Activated T-helper 2 cell treated with anti-CD3 and anti-CD28 coated beads, Interferon-gamma antibody, Interleukin-2, Interleukin-4, amounts not matched to agents 10 μg/mL and 5 μg/mL and 100 μg/mL, durations not matched to agents 14 hours and 24 hours and 36 hours (primary cell): ENCODE measurements at places on chromosomes 12 and 14.

DNA sequence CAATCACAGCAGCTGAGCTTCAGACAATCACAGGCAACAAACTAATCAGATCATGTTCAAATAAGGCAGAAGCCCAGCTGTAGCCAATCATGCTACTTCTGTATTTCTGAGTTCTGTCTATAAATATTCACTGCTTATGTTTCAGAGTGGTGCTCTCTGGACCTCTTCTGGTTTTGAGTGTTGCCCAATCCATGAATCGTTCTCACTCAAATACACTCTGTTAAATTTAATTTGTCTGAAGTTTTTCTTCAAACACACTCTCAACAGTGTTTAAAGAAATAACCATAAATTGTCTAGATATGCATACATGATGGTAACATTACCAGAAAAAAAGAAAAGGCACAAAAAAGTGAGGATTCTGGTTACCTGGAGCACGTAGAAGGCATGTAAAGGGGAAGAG, 77.9 kb upstream of the BBS10 start:
- DNase-seq = no peak

DNA sequence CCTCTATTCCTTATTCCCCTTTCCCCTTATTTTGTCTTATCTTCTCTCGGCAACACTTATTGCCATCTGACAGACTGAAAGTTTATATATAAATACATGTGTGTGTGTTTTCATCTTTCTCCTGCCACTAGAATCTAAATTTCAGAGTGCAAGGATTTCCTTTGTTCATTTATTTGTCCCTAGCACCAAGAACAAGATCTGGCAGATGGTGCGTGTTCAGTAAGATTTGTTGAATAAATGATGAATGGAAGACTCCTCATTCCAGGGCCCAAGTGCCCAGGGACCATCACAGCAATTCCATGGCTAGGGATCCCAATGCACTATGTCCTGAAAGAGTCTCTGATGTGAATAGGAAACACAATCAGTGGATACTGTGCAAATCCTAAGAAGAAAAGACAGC, 97.9 kb upstream of the EEA1 start:
- DNase-seq = no peak

GRCh38 chr14:24673059-24673458, 39.1 kb upstream of the GZMB start:
- no peak for DNase-seq

DNA sequence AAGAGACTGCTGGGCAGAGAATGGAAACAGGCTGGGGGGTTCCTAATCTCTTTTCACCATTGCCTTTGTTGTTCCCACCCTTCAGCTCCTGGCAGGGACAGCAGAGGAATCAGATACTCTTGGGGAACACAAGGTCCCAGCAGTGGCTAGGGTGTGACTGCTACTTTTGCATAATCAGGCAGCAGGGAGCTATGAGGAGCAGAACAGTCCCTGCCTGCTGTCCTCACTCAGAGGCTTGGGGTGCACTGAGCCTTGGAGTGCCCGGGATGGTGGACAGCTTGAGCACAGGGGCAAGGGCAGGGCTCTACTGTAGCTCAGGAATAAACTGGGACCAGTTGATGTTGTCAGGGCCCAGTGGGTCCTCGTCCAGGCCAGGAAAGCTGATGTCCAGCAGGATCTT, 1.5 kb upstream of the TEX52 start:
- no peak for DNase-seq

DNA sequence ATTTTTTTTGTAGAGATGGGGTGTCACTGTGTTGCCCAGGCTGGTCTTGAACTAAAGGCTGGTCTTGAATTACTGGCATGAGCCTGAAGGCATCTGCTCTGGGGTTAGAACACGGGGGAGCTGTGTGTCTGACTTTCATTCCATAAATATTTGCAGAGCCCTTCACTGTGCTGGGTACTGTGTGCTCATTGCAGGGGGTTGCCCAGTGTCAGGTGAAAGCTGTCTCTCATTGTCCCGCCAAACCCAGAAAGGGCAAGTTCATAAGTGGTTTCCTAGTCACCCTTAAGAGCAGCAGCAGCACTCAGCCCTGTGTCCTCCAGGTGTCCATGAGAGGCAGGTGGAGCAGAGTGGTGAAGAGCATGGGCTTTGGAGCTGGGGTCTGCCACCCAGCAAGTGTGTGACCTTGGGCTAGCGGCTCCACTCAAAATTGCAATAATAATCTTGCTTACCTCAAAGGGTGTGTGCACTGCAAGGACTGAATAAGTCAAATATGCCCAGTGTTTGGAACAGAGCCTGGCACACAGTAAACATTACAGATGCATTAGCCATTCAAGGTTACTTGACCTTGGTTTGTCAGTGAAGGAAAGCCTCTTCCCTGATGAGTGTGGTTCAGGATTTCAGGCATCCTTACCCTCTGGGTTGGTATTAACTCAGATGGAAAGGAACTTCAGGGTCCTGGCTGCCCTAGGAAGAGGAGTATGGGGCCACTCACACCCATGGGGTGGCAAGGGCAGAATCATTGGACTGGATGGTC, 4.4 kb upstream of the SMIM41 start:
- no peak for DNase-seq

DNA sequence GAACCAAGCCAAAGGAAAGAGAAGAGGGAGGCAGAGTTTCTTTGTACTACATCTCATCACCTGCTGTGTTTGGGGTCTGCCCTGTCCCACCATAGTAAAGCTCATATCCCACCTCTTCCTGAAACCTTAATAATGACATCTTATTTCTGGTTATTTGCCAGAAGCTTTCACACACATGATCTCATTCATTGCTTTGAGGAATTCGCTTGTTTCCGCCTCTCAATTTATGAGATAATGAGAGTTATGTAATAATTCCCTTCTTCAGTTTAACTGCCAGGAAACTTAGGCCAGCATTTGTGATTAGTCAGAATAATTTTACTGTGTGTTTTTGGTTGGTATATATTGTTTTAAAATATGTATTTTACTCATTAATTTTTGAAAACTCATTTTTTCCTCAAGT, 205.2 kb downstream of the CACNA1C start:
- DNase-seq = no peak

DNA sequence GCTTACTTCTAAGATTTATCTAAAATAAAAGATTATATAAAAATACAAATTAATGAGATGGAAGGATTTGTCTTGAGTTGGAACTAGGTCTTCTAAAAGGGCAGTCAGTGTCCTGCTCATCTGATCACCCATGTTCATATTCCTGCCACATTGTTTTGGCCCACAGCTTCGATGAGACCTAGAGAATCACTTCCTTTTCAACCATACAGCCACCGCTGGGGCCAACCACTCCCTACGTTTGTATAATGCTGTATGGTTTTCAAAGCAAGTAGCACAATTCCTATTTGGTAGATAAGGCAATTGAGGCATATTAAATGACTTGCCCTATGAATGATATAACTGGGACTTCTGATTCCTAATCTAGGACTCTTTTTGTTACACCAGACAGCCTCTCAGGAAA, 249.4 kb downstream of the ZFP36L1 start:
- DNase-seq = no peak

GRCh38 chr14:86057018-86057667, 527.2 kb downstream of the FLRT2 start:
- no peak for DNase-seq

DNA sequence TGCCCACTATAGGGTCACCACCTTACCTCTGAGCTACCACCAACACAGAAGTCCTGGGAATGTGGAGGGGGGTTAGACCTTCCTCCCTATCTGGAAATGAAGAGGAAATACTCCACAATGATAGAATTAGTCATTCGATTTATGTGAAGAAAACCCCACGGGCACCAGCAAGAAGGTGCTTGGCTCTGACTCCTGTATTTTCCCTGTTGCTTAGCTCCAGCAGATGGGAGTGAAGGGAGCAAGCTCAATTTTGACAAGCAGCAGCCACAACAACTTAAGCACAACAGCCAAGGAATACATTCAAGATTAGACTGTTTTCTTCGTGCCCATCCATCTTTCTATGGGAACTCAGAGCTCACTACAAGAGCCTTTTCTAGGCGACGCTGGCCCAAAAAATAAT, 191.7 kb downstream of the SPTSSA start:
- no peak for DNase-seq
